ENCODE measurements at places on chromosomes 1 and 21.

DNA sequence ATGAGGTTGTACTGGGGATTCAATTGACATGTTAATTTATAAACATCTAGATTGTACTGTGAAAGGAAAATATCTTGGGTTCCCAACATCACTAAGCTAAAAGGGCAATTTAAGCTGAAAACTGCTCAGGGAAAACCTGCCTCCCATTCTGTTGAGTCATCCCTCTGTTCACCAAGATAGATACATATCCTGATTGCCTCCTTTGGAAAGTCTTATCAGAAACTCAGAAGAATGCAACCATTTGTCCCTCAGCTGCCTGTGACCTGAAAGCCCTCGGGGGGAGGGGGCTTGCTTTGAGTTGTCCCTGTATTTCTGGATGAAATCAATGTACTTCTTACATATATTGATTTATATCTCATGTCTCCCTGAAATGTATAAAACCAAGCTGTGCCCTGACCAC lies 187.0 kb upstream of the ETV3 start:
- DNase-seq, result no peak

GRCh38 chr21:45192332-45192731 lies 95.4 kb downstream of the POFUT2 start:
- no peak for DNase-seq

GRCh38 chr1:33316601-33317000 lies 4.3 kb downstream of the A3GALT2 start:
- DNase-seq, result no peak

DNA sequence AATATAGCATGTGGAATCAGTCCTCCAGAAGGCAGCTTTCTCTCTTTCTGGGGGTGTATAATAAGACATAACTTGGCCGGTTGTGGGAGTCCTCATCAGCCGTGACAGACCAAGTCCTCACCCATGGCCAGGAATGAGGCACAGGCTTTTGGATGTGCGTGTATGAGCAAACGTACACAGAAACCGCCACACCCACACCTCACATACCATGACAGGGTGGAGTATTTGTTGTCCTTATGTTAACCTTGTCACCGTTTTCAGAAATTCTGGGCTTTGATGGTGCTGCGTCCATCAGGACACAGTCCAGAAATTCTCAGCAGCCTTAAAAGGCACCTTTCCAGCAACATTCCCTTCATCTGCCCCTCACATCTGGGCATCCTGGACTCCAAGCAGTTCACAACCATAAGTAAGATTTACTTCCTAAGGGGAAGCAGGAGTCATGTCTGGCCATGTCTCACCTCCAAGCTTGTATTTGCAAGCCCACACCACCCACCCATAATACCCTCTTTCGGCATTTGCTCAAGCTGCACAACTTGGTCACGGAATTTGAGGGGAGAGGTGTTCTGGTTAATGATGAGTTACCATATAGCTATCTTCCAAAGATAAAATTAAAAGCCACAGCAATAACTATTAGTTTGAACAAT lies 12.4 kb downstream of the C1orf116 start:
- DNase-seq, result no peak

DNA sequence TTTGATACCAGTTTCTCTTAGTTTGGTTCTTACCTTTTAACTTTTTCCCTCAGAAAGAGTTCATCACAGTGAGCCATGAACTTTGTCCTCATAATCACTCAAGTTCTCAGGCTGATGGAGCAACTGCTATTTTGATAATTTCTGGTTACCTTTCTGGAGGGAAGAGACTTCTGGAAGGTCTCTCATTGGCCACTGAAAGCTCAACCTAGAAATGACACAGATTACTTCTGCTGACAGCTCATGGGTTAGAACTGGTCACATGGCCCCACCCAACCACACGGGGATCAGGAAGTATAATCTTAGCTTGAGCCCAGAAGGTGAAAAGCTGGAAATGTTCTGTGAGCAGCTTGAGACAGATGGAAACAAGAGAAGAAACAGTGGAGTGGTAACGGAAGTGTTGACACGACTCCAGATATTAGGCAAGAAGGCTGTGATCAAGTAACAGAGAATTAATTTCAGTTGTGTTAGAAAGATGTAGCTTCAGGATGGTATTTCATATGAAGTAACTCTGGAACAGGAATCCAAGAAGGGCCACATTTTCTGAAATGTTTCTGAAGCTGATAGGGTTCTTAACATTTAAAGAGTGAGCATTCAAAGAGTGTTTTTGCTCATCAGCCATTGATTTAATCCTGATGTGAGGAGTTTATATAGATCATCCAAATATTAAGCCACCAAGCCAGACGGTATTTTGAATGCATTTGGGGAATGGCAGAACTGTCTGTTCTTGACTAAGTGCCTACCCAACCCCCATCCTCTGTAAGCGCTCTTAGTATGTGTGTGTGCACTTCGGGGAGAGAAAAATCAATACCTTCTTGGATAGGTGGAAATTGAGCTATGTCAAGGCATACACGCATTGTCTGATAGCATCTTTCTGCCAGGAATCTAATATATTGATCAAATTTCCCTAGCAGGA lies 21.9 kb upstream of the XPR1 start:
- DNase-seq, result no peak

- DNase-seq, result no peak
Measured at GRCh38 chr1:180935326-180936109, 22.8 kb downstream of the KIAA1614 start.

GRCh38 chr1:76480827-76481226 lies 386.5 kb upstream of the ST6GALNAC5 start:
- no peak for DNase-seq
